Natural killer cell treated with Interleukin-12 subunit alpha and Interleukin-12 subunit beta and Interleukin-15 and Interleukin-18, amount 100 ng/mL, for 72 hours (primary cell): ENCODE measurements at places on chromosomes 11 and 22.

DNA sequence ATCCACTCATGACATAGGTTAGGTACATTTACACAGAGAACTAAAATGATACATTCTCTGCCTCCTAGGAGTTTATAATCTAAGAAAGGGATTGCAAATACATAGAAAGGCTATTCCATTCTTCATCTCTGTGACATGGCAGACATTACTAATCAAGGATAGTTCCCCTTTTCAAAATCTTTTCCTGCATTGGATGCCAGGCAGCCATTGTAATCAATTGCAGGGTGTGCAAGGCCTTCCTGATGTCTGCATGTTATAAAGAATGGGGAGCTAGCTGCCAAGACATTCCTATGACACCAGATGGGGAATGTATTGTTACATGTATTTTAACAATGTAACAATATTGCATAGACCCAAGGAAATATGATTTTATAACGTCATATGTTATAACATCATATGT, 82.0 kb downstream of the KIRREL3 start:
- DNase-seq: no peak

- no peak for DNase-seq
Measured at GRCh38 chr11:12159351-12160099, 49.1 kb downstream of the MICAL2 start.

DNA sequence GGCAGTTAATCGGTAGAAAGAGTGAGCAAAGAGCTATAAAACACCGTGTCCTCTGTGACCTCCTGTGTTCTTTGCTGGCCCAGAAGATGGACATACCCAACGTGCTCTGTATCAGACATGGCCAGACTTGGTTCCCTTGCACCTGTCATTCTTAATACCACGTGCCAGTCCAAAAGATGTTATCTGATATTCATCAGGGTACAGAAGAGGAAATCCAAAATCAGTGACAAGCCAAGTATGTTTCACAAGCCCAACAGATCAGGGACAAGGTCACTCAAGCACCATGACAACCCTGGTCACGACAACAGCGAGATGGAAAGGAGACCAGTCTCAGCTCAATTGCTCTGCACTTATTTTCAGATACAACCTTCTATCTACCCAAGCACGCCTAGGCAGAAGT, 3.4 kb downstream of the LRP4 start:
- no peak for DNase-seq

DNA sequence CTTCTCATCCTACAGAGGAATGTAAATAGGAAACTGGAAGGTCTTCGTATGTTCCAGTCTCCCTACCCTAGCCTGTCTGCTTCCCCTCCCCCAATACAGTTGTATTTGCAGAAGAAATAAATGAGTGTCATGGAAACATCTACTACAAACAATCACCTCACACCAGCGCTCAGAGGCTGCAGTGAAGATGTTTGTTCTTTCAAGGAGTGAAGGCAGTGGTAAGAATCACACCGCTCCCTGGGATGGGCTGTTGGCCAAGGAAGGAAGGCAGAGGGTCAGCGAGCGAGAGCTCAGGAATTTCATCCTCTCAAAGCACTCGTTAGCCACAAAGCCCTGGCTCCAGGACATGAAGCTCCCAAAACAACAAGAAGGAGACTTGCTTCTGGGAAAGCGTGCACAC, 1.1 kb upstream of the IGSF9B start:
- DNase-seq: no peak

- no peak for DNase-seq
Measured at GRCh38 chr22:44728761-44729324, 23.5 kb upstream of the ARHGAP8 start.

DNA sequence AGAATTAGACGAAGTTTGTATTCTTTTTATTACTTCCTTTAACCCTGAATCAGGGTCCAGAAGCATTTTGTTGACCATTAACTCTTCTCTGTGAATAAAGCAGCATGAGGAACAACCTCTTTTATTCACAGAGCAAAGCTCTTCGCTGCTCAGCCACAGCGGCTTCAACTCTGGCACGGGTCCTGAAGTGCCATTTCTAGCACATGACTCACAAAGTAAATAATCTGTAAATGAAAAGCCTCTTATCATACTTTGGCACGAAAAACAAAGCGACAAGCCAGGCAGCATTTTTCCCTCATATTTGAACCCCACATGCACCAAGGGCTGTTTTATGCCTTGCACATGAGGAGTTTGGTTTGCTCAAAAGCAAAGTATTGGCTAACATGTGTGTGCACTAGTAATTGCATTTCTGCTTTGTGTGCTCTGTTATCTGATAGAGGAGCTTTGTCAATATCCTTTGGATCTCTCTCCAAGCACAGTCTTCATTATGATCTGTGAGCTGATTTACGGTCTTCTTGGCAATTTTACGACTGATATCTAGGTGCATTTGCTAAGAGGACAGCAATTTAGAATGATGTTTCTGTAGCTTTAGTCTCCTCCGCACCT, 33.0 kb upstream of the APOBEC3A start:
- no peak for DNase-seq
